HFFc6 (cell line): ENCODE measurements at places on chromosomes 1 and 21.

DNA sequence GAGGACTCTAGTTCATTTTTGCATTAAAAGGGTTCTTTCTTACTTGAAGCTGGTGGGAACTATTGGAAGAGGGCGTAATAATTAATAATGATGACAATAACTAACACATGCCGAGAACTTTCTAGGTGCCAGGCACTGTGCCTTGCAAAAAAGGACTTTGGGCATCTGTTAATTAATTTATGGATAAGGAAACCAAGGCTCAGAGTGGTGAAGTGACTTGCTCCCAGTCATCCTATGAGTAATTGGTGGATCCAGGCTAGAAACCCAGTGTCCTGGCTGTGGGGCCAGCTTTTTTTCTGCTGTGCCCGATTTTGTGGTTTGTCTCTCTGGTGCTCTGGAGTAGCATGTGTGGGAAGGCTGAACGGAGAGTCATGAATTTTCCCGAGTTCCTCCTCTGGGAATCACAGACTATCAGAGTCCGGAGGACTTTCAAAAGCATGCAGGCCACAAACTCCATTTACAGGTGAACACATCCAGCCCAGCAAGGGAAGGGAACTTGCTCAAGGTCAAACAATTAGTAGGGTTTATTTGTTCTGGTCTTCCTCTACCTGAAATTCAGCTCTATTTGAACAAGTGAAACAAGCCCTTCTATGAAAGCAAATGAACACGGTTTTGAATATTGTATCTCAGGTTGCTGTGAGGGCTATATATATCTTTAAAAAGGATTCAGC, 23.4 kb downstream of the ROR1 start:
- no peak for DNase-seq

DNA sequence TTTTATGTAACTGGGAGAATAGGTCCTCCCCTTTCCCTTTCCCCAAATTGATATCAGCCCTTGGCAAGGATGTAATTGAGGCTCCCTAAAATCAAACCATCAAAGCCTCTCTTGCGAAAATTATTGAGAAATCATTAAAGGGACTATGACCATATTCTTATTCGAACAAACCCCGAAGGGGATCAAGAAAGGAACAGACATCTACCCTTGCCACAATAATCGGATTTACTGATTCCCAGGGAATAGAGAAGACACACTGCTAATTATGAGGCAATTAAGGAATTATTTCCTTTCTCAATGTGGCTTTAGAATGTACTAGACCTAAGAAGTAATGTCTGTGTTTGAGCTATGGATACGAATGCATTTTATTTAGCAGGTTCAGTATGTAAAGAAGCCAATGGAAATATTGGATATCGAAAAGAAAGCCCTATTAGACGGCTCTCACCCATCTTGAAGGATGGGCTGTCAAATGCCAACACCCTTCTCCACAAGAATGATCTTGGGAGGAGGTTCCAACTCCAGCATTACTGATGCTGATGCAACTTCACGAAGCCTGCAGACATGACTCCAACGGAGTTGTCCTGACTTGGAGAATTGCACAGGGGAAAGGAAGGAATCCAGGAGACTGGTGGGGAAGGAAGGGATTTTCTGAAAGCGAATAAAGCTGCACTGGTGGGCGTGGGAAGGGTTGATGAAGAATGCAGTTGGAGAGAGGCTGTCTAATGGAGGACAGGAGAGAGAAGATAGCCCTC, 11.6 kb upstream of the PTPRF start:
- DNase-seq = no peak

DNA sequence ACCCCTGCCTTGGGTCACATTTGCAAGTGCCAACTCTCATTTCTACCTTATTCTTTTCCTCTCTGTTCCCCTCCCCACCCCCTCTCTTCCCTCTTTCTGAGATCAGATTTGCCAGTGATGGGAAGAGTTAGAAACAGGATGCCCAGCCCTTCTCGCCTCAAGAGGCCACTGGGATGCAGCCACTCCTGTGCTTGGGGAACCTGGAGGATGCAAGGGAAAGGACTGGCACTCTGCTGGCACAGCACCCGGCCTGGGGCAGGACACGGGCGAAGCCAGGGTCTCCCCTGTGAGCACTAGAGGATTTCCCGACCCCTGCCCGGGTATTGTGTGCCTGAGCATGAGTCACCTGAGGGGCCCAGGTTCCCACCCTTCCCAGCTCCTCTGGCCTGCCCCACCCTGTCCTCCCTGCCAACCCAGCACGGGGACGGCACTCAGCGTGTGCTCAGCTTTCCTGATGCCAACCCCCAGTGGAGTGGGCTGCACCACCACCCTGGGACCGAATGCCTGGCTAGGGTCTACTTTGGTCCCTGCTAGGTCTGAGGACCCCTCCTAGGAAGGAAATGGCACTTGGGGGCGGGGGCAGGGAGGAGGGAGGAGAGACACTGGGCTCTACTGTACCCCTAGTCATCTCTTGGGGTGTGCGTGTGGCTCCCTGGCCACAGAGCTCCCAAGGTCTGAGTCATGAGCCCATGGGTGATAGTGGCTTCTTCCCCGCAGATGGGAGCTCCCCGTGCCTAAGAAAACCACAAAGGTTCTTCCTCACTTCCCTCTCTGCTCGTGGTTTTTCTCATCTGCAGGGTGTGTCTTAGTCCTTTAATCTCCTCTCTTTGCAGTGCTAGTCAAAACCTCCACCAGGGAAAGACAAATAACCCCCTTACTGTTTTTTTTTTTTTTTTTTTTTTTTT, 12.4 kb downstream of the LMNA start:
- DNase-seq = peak; percentile 97

GRCh38 chr1:159991513-159991912, 37.5 kb upstream of the SLAMF9 start:
- no peak for DNase-seq

DNA sequence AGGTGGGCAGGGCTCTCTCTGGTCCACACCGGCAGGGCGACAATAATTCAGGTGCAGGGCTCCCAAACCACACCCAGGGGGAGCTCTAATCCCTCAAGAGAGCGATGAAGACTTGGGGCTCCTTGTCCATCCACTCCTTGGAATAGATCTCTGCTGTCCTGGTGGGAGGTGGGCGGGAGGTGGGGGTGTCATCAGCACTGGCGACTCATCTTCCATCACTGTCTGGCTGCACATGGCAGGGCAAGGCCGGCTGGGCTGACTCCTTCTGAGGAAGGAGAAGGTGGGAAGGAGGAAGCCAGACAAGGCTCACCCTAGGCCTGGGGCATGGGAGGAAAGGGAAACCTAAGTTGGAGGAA, 29.3 kb downstream of the TNNT2 start:
- DNase-seq = peak; percentile 52

DNA sequence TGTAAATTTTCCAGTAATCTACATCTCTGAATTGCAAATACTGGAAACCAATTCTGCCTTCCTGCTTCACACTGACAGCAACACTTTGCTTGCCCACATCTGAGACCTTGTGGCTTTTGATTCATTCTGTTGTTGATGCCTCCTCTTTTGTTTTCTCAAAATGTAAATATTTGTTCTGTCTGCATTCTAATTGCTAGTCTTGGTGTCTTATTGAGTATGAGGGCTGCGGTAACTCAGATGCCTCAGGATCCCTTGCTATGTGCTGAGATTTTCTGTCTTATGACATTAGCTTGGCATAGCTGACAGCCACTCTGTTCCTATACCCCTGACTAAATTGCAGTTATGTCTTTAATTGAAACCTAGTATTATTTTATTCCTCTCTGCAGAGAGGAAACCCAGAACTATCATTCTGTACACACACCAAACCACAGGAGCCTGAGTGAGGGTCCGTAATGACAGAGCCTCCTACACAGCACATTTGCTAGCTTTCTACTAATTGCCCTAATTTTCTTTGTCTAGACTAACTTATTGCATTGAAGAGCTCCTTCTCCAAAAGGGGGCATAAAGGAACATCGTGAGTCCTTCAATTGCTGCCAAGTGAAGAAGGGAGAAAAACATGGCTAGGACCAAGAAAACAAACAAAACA, 72.1 kb downstream of the GREM2 start:
- DNase-seq = no peak

- no peak for DNase-seq
Observed at GRCh38 chr1:40973912-40974311, 5.6 kb upstream of the CTPS1 start.

- DNase-seq = no peak
Observed at GRCh38 chr1:47870480-47870879, 126.7 kb downstream of the TRABD2B start.

DNA sequence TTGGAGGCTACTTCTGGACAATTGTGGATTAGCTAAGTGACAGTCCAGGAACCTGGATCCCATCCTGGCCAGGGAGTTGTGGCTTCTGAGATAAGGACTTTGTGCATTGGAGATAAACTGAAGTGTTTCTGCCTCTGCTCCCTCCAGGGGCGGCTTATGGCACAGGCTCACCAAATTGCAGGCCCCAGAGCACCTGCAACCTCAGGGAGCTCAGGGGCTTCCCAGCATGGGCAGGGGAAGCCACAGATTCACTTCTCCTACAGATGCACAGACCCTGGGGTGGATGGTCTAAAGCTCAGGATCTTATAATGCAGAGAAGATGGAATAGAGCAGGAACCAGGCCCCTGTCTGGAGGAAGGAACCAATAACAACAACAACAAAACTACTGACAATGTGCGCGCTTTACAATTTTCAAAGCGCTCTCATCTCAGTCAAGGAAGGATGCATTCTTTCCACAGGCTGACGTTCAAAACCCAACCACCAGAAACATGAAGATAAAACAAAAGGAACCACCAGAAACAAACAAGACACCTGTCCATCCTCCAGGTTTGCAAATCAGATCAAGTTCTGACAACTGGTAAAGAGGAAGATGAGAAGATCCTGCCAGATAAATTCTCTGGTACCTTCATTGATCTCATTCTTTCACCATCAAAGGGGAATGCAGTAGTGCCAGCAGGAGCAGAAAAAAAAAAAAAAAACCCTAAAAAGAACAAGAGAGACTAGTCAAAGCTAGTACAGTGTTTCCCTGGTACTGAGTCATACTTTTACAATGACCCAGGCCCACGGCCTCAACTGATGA, 121.0 kb upstream of the IRF2BP2 start:
- DNase-seq = peak; percentile 91

DNA sequence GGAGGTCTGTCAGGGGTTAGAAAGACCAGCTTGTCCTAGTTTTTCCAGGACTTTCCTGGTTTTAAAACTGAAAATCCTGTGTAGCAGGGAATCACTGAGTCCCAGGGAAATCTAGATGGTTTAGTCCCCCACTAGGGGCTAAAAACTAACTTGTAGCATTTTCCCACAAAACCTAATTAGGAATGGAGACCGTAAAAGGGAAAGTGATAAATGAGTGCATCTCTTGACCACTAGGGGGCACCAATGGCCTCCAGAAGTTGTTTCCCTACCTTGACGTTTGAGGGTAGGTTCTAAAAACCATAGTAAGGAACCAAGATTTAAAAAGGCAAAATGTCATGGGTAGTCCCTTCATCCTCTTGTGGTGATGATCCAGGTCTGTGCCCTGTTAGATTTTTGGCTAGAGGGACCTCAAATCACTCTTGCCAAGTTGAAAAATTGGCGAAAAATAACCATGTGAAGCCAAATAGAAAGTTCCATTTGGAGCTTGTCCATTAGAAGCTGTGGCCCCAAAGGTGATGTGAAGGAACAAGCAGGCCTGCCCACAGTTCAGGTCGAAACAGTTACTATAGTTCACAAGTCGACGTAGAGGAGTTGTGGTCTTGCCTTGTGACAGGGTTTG, 24.5 kb downstream of the CLIC6 start:
- DNase-seq = peak; percentile 42

- DNase-seq = no peak
Observed at GRCh38 chr1:8025671-8026144, 401 bp downstream of the ERRFI1 start.

GRCh38 chr1:232726048-232726779, 79.0 kb upstream of the MAP10 start:
- DNase-seq = peak; percentile 8

- no peak for DNase-seq
Observed at GRCh38 chr1:10726355-10726754, 70.1 kb downstream of the CASZ1 start.

DNA sequence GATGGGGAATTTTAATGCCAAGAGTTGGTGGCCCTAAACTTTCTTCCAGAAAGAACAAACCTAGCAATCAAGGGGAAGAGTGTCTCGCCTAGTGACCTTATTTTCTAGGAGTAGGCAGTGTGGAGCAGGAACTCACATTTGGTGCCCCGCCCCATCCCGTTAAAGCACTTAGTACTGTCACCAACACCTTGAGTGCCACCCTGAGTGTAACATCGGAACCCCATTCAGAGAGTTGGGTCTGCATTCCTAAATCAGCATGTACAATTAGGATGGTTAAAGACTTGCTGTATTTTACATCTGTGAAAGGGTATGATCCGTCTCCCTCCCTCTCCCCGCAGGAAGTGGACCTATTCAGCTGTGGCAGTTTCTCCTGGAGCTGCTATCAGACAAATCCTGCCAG, 15.5 kb downstream of the ETS2 start:
- no peak for DNase-seq

DNA sequence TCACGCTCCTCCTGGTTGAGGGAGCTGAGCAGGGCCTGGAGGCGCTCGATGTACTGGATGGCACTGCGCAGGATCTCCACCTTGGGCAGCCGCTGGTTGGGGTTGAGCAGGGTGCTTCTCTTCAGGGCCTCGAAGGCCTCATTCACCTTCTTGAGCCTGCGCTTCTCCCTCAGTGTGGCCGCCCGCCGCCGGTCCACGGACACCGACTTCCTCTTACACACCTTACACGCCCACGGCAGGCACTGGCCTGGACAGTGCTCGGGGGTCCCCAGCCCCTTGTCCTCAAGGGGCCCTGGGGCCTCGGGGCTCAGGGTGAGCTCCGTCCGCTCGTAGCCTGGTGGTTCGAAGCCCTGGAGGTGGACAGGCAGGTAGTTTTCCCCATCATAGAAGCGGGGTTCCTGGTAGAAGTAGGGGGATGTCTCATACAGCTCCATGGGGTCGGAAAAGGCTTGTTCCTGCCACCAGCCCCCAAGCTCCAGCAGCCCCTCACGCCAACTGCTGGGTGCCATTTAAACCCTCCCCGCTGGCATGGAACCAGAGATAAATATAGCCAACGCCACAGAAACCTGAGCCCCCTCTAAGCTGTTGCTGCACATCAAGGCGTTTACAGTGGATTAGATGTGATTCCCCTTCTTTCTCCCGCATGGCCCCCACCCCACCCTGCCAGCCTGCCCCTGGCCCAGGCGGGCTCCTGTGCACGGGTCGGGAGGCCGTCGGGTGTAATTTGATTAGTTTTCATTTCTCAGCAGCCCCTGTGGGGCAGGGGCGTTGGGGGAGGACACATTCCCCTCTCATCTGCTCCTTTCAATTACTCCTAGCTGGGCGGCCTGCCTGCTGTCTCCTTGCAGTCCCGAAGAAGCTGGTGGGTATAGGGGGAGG, at the start of gene MYOG:
Gene MYOG, minus strand, starts transcription at position 485 of the 879 bp plus-strand sequence. Its CDS starts 51 bp downstream, at position 434.
- no peak for DNase-seq

DNA sequence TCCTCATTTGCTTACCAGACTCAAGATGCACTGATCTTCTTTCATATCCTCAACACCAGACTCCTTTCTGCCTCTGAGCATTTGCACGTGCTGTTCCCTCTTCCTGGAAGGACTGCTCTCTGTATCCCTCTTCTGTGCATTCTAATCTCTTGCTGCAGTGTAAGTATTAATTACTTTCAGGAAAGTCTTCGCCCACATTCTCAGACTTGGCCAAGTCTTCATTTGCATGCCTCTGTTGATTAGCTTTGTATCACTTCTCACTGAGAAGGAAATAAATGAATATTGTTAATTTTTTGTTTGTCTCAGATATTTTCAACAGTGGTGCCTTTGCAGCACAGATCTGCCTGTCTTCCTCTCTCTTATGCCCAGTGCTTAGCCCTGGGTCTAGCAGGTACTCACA, 50.3 kb upstream of the RAB3GAP2 start:
- DNase-seq = no peak

GRCh38 chr1:229508823-229509337, 739 bp upstream of the NUP133 start:
- DNase-seq = no peak
